ENCODE measurements at places on chromosomes 7 and 10.

- DNase-seq, result no peak
Observed at GRCh38 chr10:73888514-73888913, 14.2 kb upstream of the CAMK2G start.

GRCh38 chr7:1787241-1787640 lies 117.2 kb downstream of the ELFN1 start:
- DNase-seq, result no peak

- no peak for DNase-seq
Observed at GRCh38 chr7:50835156-50835555, 52.5 kb upstream of the GRB10 start.

DNA sequence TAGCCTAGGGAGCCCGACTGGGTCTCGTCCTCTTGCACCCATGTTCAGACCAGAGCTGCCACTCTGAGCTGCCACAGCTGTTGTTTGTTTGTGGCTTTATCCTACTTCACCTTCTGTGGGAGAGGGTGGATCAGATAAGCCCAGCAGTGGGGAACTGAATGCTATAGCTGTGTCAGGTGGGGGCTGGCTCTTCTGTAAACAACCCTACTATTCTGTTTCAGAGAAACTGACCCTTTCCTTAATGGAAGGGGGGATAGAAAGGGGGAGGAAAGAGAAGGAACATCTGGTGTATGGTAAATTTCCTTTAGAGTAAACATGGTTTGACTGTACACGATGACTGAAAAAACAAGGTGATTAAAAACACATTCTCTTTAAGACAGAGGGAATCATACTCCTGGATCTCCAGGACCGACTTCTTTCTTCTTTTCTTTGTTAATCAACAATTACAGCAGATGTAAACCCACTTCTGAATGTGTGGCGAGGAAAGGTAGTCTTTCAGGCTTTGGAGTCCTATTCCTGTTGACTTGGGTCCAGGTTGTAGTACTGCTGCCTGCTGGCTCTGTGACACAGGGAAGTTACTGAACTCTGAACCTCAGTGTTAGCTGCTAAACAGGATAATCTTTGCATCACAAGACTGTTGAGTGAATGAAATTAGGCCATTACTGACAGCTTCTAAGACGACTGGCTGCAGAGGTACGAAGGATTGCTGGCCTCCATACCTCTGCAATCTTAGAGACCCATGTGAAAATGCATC lies 6.0 kb downstream of the PRXL2A start:
- DNase-seq, result no peak

DNA sequence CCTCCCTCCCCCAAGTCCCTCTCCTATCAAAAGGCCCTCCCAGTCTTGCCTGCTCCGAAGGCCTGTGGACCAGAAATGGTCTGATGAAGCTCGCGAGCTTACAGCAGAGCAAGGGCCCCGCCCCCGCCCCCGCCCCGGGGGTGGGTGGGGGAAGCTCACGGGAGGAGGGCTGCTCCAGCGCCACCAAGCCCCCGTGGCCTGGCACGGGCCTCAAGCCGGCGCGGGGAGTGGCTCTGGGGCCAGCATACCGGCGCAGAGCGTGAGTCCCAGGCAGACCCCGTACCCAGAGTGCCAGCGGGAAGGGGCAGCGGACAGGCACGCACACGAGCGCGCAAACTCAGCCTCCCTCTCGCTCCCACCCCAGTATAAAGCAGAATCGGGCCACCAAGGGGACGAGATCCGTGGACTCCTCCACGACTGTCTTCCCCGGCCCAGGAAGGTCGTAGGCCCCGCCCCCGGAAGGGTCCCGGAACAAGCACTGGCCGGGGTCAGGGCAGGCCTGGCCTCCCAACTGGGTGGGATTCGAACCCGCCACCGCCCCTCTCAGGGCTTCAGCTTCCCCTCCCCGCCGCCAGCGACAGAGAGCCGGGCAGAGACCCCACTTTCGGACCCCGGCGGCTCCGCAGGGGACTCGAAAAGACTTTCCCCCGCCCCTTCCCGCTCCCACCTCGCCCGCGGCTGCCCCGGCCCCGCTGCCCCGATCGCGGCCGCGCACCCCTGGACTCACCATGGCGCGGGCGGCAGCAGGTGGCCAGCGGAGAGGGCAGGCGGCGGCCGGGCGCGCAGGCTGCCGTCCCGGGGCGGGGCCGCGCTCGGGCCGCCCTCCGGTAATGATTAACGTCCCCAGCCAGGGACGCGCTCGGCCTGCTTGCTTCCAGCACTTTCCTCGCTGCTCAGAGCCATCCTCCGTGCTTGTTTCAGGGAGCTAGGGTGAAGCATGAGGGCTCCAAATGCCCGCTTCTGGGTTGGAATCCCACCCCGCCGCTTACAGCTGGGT lies at the start of gene PCBD1:
PCBD1 (minus strand) TSS at position 762 of the 997 bp plus-strand sequence; CDS start at position 730, 32 bp downstream.
- peak; percentile 14 for DNase-seq

DNA sequence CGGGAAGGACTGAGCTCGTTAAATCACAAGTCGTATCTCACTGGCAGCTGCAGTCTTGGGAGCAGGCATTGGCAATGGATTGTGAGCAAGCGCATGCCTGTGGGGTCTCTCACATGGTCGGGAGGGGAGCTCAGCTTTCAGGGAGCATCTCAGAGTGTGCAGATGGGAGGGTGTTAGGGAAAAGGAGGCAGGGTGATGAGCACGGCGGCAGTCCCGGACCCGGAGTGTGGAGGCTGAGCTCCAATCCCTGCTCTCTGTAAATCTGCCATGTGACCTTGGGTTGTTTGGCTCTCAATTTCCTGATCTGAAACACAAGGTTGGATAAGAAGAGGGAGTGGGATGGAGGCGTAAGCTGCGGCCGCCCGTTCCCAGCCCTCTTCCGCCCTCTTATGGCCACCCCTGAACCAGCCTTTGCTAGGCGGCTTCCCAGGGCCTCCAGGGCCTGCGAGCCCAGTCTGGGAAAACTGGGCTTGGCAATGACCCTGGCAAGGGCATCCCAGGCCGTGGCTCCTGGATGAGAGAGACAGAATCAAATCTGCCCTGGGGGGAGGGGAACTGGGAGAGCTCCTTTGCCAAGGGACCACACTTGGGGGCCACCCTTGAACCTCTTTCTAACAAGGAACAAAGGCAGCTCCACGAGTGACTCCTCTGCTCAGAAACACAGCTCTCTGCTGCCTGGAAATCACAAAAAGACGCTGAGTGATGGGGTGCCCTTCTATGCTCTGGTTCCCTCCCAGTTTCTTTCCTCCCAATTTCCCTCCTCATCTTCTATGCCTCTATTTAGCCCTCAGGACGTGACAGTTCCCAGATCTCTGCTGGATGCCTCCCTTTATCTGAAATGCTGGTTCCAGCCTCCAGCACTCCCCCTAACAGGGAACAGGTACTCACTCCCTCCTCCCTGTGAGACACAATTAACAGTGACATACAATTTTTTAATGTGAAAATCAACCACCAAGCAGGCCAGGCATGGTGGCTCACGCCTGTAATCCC lies 41.7 kb upstream of the LOXL4 start:
- DNase-seq, result peak; percentile 38

All from hematopoietic multipotent progenitor cell treated with erythropoietin and hydrocortisone succinate and interleukin-3 and kit ligand, for 15 days (in vitro differentiated cells).